Activated CD4-positive, alpha-beta T cell treated with anti-CD3 and anti-CD28 coated beads, Interleukin-10, Interleukin-2, amounts not matched to agents 100 ng/mL and 50 ng/mL, durations not matched to agents 16 hours and 8 hours (primary cell): ENCODE measurements at places on chromosomes 13 and 19.
A peak's percentile ranks its signal among the peaks of the same experiment; 100 is the strongest.

GRCh38 chr13:49368688-49369087 is 75.2 kb downstream of the CAB39L start:
- DNase-seq = no peak

- DNase-seq = no peak
These were observed 1.7 kb downstream of the SSBP4 start for GRCh38 chr19:18420930-18421329.

DNA sequence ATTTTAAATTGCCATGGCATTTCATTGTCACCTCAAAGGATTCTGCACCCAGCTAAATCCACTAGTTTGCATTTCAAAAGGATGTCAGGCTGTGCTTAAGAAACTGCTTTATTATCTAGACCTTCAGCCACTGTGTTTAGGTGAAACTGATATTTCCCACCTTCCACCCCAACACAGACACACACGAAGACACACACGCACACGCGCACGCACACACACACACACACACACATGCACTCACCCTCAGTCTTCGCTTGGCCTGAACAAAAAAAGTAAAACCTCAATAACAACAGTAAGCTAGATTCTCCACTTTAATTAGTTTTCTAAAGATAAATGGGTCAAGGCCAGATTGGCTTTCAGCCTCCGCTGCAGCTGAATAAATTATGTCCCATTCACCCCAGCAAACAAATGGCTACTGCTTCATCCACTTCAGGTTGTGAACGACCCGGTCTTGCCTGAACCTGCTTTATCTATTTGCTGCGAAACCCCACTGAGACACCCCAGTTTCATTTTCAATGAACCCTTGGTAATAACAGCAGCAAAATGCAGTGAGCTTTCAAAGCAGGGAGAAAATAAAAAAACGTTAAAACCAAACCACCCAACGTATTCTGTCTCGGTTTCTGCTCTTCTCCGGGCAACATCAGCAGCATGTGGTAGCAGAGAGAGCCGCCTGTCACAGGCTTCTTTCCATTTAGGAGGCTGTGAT is 166.8 kb downstream of the DCT start:
- DNase-seq = peak; percentile 50

DNA sequence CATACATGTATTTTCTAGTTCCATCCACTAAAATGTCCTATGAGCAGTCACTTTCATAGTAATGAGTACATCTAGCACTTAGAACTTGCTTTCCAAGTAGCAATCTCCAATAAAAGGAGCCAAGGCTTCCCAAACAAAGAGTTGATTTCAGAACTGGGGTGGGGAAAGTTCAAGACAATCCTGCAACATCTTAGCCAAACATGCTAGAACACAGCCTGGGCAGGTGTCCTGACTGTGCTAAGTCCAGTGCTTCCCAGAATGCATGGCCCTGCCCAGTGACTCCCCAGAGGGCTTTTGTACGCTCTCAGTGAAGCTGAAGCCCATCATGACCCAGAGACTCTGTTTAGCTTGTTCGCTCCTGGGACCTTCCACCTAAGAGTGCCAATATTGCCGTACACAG is 106.7 kb upstream of the UBAC2 start:
- DNase-seq = no peak

DNA sequence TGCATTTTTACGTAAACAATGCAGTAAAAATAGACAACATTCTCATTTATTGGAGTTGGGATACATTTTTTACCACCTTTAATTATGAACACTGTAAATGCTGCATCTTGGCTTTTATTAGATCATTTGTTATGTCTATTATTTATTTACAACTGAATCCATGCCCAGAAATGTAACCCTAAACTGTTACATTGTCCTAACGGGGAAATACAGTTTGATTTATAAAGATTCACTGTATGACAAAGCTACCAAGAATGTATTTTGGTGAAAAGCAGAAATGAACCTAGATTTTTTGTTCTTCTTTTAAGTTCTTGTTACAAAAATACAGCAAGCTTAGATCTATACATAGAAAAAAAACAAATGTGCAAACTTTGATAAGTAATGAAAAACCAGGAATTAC is 1.1 kb downstream of the METTL21C start:
- no peak for DNase-seq

GRCh38 chr19:7915250-7916102 is 846 bp downstream of the TGFBR3L start:
- no peak for DNase-seq

GRCh38 chr13:99974296-99974938 is 2.9 kb upstream of the ZIC5 start:
- no peak for DNase-seq
